Stimulated activated CD8-positive, alpha-beta memory T cell treated with anti-CD3 and anti-CD28 coated beads, Interleukin-4, amount 100 ng/mL, for 24 hours (primary cell): ENCODE measurements at places on chromosomes 3 and 15.
A peak's percentile ranks its signal among the peaks of the same experiment; 100 is the strongest.

DNA sequence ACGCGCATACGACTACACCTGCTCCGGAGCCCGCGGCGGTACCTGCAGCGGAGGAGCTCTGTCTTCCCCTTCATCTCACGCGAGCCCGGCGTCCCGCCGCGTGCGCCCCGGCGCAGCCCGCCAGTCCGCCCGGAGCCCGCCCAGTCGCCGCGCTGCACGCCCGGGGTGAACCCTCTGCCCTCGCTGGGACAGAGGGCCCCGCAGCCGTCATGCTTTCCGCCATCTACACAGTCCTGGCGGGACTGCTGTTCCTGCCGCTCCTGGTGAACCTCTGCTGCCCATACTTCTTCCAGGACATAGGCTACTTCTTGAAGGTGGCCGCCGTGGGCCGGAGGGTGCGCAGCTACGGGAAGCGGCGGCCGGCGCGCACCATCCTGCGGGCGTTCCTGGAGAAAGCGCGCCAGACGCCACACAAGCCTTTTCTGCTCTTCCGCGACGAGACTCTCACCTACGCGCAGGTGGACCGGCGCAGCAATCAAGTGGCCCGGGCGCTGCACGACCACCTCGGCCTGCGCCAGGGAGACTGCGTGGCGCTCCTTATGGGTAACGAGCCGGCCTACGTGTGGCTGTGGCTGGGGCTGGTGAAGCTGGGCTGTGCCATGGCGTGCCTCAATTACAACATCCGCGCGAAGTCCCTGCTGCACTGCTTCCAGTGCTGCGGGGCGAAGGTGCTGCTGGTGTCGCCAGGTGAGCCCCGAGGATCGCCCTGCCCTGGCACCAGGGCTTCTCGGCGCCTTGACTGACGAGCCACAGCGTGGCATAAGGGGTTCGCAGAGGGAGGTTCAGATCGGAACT is 420 bp downstream of the SLC27A2 start:
- DNase-seq: peak; percentile 15

DNA sequence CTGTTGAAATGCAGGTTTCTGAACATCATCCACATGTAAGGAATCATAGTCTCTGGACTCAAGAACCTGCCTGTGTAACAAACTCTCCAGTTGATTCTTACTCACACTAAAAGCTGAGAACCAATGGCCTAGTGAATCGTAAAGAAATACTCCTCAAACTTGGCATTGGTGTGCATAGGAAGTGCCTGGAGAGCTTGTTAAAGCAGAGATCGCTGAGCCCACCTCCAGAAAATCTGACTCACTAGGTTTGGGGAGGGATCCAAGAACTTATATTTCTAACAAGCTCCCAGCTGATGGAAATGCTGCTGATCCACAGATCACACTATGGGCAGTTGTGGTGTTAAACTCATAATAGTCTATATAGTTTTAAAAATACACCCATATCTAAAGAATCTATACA is 55.8 kb upstream of the LMCD1 start:
- no peak for DNase-seq

- no peak for DNase-seq
Observed at GRCh38 chr3:125107861-125108567, 52.2 kb upstream of the HEG1 start.

DNA sequence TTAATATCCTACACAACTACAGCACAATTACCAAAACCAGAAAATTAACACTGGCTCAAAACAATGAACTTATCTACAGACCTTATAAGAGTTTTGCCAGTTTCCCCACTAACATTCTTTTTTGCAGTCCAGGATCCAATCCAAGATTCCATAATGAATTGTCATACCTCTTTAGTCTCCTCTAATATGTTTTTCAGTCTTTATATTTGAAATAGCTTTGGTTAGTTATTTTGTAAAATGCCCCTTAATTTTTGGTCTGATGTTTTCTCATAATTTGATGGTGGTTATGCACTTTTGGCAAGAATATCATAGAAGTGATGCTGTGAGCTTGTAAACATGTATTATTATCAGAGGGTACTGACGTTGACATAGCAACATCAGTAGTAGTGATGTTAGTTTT is 124.3 kb downstream of the ISL2 start:
- no peak for DNase-seq

DNA sequence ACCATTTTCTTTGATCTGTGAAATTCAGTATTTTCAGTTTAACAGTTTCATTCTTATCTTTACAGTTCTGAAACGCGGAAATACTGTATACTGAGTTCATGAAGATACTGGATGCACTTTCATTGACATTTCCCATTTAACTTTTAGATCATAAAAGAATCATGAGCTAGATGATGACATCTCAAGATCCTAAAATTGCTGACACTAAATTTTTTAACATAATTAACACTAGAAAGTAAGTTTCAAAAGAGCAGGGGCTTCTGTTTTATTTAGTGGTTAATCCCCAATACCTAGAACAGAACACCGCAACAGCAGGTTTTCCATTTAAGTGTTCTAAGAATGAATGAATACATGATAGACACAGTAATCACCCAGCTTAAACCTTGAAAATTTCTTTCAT is 54.2 kb downstream of the SHQ1 start:
- DNase-seq: no peak

DNA sequence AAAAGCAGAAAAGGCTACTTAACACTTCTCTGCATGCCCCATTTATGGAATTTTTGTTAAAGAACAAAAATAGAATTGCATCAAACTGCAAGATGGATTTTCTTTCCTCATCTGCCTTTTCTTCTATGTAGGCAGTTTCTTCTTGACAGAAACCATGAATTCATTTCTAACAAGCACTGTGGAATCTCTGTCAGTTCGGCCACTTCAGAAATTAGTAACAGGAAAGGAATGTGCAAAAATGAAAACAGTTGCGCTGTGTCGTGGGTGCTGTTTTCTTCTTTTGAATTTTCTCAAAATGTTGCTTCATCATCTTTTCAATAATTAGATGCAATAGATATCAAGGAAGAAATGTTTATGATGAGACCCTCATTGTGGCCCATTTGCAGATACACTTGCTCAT is 151.6 kb downstream of the FOXB1 start:
- no peak for DNase-seq

- DNase-seq: no peak
Observed at GRCh38 chr3:75737831-75738493, 47.4 kb downstream of the ZNF717 start.

DNA sequence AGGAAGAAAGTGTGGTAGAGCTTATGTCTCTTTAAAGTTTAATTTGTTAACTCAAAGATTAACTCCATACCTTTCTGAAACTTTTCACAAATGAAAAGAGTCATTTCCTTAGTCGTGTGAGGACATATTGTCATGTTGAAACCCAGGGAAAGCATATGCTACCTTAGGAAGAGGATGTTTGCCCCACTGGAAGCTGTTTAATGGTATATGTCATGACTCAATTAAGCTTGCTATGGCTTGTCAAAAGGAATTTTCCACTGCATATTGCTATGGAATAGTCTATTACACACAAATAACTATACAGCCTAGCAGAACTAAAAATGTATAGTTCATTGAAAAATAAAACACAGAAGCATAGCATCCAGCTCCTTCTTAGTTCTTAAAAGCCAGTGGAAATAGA is 69.9 kb downstream of the NSUN3 start:
- no peak for DNase-seq

- DNase-seq: no peak
Observed at GRCh38 chr3:157375342-157375986, 61.2 kb upstream of the PTX3 start.
